NCI-H2107 (cell line): ENCODE measurements at places on chromosomes 3 and 15.

DNA sequence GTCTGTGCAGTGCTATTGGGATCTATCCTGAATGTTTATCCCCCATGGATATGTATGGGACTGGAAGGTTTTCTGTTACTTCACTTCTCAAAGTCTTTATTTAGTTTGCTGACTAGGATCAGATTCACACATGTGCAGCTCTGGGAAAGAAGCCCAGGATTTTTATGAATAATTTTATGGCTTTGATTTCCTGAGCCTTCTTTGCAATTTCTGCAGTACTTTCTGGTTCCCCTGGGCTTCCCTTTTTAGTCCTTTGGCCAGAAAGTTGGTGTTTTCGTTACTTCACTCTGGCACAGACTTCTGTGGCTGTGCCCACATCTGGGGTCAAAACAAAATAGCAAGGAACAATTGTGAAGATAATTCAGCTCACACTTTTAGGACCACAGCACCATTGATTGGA, 721.0 kb downstream of the OTOL1 start:
- DNase-seq = no peak

DNA sequence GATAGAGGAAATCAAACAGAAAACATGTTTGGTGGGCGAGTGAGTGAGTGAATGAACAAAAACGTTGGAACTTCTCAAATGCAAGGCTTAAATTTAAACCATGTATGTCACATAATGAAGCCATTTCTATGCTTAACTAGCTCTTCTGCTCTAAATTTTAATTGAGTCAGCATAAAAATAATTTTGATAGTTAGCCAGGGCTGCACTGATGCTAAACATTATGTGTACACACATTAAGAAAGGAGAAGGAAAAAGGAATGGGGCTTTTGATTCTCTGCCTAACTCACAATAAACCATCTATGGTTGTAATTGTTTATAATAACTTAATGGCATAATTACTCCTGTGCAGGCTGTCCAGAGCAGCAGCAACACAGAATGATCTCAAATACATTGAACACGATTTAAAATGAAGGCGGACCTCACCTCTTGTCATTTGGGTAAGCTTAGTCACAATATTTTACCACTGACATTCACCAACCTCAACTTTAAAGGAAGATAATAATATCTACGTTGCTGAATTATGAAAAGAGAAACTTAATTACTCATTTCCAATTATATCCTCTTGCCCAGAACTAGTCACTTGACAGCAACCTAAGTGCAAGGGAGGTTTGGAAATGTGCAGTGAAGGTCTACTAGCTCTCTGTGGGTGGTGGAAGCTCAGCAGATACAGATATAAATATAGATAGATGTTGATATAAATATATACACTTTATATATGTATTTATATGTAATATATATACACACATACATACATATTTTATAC, 318.4 kb upstream of the TRIM42 start:
- DNase-seq = no peak

GRCh38 chr3:113264283-113265131, 53.1 kb downstream of the BOC start:
- peak; percentile 67 for DNase-seq

- no peak for DNase-seq
These were observed 153.0 kb downstream of the ZNF621 start for GRCh38 chr3:40677749-40678148.

- DNase-seq = no peak
These were observed 69.9 kb downstream of the EPHB3 start for GRCh38 chr3:184631472-184631861.

DNA sequence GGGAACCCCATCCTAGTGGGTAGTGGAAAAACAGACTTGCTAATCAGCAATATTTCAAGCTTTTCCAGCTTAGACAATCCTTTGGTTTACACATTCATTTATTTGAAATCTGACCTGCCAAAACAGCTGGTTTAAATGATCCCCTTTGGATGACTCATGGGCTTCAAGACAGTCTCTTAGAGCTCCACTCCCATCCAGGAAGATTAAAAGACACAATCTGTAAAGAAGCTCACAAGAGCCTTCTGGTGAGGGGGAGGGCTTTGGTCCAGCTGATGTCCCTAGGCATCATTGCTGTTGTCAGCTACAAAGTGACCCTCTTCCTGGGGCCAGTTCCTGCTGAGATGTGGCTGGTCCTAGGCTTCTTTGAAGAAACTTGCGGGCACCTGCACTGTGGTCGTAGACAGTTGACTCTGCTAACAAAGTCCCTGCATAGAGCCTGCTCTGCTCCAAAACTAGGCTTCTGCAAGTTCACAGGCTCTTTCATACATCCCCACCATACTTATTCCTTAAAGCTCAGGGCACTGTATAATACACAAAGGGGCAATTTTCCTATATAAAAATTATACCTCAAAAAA, 73.7 kb downstream of the IGSF11 start:
- no peak for DNase-seq

DNA sequence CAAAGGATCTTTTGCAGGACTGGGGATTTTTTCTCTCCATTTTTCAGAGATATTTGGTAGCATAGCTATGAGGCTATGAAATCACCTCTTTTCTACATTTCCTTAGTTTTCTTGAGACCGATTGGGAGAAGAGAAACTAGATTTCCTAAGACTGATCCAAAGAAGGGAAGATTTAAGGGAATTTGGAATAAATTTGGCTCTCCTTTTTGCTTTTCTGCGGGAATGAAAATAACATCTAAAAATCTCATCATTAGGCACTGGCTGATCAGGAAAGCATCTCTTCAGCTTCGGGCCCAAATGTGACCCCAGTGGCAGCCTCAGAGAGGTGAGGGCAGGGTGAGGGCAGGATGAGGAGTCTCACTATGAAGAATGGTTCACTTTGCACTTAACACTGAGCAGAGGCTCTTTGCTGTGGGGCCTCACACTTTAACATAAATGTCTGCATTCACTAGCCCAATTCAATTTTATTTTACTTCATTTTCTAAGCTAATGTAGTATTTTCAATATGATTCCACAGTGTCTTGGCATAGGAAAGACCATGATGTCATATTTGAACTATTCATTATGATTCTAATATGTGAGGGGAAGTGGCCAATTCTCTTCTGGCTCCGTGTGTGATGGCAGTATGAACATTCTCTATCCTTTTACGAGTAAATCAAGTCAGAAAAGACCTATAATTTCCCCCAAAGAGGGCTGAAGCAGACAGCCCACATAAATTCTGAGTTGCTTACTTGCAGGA, 193.2 kb downstream of the MEX3B start:
- no peak for DNase-seq

GRCh38 chr3:196241704-196242103, 25.4 kb downstream of the SLC51A start:
- no peak for DNase-seq

GRCh38 chr3:108578064-108578463, 11.2 kb downstream of the CIP2A start:
- DNase-seq = no peak

DNA sequence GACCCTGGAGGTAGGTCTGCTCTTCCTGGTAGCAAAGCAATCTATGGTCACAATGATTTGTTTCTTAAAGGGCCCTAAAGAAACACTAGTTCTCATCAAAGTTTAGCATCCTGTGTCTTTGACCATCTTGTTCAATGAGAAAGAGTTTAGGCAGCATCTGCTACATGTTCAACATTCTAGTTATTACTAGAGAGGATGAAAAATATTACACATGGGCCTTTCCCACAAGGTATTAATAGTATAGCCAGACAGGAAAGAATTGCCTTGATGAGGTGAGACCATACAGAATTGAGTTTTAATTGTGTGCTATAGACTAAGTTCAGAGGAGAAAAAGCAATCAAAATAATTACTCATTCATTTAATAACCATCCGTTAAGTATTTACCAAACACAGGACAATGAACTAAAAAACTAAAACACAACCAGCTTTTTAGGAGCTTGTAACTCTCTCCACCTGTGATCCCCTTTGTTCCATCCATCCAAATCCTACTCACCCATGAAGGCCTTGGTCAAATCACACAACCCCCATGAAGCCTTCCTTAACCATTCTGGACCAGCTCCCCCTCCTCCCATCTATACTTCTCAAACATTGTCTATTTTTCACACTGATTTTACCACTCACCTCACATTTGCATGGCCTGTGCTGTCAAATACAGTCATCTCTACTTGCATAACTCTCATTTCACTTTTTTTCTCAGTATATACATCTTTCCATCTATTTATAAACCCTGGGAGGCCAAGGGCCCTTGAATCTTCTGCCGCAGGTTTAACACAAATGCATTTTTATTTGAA, 122.9 kb downstream of the RORA start:
- DNase-seq = no peak

DNA sequence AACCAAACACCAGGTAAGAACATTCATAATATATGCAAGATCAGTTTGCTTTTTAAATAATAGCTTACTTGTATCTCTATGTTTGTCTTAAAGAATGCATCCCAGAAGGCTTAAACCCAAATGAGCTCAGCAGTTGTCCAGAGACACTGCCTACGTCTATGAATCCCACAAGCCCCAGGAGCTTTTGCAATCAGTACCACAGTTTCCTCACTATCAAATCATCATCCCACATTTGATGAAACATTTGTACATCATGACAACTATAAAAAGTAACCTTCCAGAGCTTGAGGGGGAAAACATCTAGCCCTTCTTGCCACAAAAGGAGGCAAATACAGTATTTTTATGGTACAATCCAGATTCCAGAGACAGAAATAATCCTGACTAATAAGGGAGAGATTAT, 63.7 kb downstream of the ATP8B4 start:
- DNase-seq = no peak

- no peak for DNase-seq
These were observed 352.9 kb upstream of the ROBO2 start for GRCh38 chr3:76687019-76687418.

DNA sequence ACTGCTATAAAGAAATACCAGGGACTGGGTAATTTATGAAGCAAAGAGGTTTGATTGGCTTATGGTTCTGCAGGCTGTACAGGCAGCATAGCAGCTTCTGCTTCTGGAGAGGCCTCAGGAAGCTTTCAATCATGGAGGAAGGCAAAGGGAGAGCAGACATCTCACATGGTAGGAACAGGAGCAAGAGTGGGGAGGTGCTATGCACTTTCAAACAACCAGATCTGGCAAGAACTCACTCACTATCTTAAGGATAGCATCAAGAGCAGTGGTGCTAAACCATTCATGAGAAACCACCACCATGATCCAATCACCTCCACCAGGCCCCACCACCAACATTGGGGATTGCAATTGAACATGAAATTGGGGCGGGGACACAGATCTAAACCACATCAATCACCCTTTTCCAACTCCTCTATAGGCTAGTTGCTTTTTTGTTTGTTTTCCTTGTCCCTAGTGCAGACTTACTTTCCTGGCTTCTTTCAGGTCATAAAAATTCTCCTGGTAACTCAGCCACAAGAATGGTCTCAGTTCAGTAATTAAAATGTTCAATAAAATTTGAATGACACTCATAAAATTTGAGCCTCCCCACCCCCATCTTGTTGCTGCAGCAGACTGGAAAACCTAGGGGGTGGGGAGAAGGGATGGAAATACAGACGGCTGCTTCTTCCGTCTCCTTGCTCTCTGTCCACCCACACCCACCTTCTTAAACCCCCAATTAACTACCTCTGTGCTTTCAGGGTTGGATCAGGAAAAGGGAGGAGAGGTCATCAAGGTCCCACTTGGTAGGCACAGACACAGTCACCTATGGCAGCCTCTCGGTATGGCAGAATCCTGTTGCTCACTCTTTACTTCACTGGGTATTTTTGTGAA, 16.3 kb upstream of the TIPARP start:
- no peak for DNase-seq

DNA sequence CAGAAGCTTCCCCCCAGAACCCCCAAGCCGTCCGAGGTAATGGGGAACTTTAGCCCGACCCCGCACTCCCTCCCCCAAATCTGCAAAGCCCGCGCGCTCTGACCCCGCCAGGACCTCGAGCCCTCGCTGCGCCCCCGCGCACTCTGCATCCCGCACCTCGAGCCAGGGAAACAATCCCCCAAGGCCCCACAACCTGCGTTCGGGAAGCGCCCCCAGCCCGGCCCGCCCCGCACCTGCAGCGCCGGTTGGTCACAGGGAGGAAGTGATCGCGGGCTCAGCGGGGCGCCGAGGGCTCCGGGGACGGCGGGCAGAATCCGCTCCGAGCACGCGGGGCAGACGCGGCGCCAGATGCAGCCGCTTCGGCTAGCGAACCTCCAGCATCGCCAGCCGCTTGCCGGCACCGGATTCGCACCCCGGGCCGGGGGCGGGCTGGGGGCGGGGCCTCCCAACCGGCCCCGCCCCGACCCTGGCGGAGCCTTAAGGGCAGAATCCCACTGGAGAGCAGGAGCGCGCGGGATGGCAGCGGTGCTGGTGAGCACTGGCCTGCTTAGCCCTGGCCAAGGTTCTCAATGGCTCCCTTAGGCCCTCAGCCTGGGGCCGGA, at the start of gene CAMKV:
TSS of gene CAMKV (minus strand) at position 382 of the 602 bp plus-strand sequence. CDS start 7,518 bp downstream, outside the sequence.
- DNase-seq = no peak

DNA sequence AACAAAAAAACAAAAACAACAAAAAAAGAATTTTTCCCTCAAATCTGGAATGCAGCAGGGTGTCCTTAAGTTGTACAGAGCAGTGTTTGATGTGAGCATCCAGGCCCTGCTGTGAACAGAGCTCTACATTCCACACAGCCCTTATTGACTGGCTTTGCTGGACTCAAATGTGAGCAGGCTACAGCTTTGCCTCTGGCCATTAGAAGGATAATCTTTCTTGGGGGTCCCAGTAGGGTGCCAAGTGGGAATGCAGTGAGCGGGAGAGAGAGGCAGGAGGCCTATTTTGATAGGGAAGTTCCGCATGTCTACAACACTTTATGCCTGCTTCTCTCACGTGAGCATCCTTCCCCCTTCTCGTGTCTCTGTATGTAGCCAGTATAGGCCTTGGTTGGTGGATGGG, 34.4 kb upstream of the TPRG1 start:
- no peak for DNase-seq

GRCh38 chr15:89178307-89178977, 42.9 kb downstream of the RLBP1 start:
- DNase-seq = no peak

GRCh38 chr3:190265796-190266195, 56.5 kb downstream of the CLDN1 start:
- no peak for DNase-seq

DNA sequence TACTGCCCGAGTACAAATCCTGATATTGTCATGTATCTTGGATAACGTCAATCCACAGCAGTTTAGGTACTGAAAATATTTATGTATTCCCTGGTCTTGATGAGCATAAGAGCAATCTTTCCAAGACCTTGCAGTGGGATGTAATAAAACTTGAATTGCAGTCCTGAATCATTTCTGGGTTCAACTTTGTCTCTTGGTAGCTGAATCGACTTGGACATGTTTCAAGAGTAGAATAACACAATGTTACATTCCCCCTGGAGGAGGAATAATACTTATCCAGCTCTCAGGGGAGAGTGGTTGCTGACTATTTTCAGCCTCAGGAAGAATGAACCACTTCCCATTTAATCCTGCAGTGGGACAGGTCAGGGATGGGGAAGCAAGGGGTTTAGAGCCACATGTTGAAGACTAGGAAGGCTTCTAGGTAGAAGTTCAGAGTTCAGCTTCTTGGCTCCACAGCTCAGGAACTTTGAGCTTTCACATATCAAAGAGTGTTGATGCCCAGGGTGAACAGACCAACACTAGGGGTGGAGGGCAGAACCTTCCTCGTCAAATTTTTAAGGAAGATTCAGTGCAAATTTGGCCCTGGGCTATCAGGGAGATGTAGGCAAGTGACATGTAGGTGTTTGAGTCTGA, 43.4 kb upstream of the GPD1L start:
- DNase-seq = no peak

- no peak for DNase-seq
These were observed 63.4 kb downstream of the KLF13 start for GRCh38 chr15:31390029-31390428.
